Stimulated activated CD8-positive, alpha-beta memory T cell treated with anti-CD3 and anti-CD28 coated beads, Interleukin-4, amount 100 ng/mL, for 48 hours (primary cell): ENCODE measurements at places on chromosomes 3 and 15.

DNA sequence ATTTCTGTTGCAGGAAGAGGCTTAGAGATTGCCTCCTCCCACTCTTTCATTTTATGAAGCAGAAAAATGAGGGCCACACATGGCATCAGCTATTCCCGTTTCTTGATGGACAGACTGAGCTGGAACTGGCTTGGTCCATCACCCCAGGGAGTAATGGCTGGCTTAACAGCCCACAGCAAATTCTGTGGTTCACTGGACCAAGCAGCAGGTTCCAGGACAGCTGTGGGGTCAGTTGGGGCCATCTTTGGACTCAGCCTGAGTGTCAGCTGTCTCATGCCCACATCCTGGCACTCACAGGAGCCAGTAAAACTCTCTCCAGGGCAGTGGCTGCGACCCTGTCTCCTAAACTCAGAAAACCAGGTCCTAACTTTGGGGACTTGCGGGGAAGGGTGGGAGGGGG is 36.5 kb downstream of the ZDHHC19 start:
- no peak for DNase-seq

- no peak for DNase-seq
Measured at GRCh38 chr3:196097373-196098154, 15.7 kb upstream of the TFRC start.

GRCh38 chr15:60423537-60423936 is 25.8 kb upstream of the ANXA2 start:
- DNase-seq, result no peak

DNA sequence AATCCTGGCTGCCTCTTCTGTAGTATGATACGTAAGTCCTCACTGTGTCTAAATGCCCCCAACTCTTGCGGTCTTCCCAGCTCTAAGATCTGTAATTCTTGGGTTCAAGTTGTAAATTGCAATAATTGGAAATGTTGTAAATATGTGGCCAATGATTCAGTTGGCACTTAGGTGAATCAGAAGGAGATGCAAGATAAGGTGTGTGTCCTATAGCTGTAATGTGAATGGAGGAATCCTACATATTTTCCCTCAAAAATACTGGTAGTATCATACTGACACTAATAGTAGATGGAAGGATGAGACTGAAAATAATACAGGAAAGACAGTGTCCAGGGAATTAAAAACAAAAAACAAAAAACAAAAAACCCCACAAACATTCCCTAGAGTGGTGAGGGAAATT is 3.5 kb upstream of the ST3GAL6 start:
- DNase-seq, result no peak

DNA sequence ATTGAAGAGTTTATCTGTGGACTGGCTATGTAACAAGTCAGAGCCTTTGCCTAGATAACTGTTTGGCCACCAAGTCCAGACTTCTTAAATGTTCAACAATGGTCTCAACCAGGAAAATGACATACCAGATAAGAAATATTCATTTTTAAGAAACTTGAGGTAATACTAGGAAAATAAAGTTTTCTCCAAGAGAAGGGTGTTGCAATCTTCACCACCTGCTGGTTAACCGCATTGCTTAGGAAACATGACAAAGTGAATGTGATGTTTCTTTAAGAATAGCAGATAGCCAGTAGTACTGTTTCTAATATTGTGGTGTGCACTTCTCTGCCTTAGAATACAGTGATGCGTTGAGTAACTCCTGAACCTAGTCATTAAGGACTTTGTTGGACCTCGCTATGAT is 321.5 kb upstream of the CADM2 start:
- no peak for DNase-seq

DNA sequence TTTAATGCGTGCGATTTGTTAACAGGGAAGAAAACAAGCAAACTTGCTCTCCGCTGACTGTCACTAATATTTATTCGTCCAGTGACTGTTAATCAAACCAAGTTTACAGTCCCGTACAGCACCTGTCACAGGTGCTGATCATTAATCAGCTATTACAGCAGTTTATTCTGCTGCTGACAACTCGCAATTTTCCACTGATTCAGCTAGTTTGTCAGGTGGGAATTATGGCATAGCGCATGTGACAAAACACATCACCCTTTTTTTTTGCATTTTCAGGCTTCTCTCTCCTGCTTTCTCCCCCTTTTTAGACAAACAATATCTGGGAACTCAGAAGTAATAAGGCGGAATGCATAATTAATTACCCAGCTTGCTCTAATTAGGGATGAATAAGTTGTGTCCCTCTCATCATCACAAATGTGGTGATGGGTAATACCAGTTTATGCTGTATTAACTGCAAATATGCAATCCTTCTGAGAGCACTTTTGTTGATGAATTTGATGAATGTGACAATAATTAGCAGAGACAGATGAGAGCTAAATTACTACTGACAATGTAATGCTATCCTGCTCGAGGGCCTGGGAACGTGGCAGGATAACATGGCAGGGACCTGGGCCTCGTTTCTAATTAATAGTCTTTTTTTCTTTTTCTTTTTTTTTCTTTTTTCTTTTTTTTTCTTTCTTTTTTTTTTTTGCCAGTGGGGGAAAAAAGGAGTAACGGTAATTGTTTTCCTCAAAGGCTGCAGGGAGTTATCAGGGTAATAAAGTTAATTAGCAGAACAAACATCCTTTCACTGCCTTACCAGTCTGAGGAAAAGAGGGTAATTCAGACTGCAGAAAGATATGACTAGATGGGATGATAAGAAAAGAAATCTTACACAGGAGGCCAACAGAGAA is 150.3 kb upstream of the SOX2 start:
- no peak for DNase-seq

DNA sequence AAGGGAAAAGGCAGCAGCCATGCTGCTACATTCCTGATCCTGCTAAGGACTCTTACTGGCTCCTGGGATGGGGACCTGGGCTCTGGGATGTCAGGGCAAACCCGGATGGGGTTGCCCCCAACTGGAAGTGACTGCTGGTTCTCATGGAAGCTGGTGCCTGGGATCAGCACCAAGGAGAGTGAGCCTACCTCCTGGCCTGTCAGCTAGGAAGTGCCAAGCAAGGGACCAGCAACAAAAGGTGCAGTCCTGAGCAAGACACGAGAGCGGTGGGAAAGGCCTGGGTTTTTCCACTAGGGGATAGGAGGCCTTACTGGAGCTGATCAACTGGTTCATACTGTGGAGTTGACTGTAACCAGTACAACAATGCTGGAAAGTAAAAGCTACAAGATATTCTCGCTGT is 47.9 kb upstream of the SYNM start:
- DNase-seq, result no peak

DNA sequence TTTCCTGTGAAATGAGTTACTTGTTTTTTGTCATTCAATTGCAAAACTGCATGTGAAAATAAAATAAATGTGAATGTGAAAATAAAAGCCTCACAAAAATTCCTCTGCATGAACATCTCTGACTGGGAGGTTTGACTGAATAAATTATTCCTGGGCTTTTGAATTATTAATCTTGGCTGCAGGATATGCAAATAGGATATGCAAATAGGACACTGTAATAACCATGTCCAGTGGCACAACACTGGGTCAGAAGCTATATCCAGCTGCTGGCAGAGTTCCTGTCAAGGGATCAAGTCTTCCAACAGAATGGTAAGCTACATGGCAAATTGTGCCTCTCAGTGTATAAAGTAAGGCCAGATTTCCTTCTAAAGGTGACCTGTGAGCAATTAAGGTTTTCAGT is at the start of gene SUCNR1:
Gene SUCNR1 (plus strand): TSS at position 246 of the 400 bp plus-strand sequence. CDS start 6,250 bp downstream, outside the sequence.
- DNase-seq, result no peak

DNA sequence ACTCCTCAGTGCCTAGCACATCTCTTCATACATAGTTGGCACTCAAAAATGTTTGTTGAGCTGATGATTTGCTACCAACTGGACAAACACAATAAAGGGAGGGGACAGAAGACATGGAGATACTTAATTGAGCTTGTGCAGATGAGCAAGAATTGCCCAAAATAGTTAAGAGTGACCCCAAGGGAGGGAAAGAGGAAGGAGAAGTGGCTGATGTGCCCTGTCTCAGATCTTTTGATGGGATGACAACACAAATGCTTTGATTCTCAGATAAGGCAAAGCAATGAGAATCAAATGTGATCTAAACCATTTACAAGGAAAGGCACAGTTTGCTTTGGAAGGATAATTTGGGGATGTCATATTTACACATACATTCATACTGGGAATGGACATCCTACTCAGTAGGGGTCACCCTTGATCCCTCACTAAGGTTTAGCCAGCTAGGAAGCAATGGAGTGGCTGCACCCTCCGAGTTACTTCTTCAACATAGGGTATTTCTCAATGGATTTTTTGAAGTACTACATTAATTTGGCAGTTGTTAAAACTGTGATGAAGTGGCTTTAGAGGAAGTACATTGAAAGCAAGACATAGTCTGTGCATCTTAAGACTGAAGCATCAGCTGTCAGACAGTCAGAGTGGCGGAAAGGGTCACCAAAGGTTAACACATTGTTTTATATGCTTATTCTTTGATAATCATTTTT is 21.9 kb upstream of the SSR3 start:
- no peak for DNase-seq

- DNase-seq, result peak; percentile 41
Measured at GRCh38 chr3:141845407-141846049, 30.9 kb upstream of the ATP1B3 start.

DNA sequence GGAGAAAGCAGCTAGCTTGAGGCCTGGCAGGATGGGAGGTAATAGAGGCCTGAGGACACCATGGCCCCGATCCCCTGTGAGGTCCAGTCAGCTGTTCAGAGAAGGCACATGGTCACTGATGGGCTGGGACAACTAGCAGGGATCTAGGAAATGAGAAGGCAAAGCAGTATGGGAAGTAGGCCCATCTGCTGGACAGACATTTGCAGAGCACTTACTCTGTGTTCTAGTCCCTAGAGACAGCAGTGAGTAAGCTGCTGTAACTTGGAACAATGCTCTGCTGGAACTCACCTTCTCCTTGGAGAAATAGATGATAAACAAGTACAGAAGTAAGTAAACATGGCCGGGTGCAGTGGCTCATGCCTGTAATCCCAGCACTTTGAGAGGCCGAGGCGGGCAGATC is 7.1 kb downstream of the ECE2 start:
- no peak for DNase-seq

DNA sequence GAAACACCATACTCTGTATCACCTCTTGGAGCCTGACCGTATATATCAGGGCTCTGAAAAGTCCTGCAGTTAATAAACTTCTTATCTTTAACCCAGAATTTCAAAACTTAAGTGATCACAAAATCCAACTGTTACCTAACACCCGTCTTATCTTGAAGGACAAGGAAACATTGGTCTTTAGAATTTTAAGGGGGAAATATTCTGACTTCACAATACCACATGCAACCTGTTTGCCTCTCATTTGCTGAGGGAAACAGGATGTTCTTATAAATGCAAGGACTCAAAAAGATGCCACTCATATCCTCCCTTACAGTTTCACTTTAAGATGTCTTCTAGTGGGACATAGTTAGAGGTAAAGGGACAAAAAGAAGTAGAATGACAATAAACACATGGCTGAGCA is 67.9 kb downstream of the CRTC3 start:
- DNase-seq, result no peak

- DNase-seq, result no peak
Measured at GRCh38 chr15:75532413-75533250, 46.5 kb downstream of the PTPN9 start.

DNA sequence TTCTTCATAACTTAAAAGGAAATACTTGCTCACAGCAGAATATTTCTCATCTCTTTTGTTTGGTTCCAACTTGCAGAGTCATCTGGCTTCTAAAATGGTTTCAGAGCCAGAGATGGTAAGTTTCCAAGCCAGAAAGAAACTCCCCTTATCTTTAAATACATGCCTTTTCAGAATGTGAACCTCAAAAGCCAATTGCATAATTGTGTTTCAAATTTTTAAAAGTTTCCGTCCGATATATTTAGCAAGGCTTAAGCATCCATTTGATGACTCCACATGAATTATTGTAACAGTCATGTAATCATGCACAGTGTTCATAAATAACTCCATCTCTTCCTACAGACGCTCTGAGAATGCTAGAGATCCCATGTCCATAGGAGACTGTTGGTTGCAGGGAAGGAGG is 40.6 kb upstream of the C3orf80 start:
- DNase-seq, result no peak

GRCh38 chr3:150414258-150414657 is 6.2 kb downstream of the TSC22D2 start:
- DNase-seq, result no peak

DNA sequence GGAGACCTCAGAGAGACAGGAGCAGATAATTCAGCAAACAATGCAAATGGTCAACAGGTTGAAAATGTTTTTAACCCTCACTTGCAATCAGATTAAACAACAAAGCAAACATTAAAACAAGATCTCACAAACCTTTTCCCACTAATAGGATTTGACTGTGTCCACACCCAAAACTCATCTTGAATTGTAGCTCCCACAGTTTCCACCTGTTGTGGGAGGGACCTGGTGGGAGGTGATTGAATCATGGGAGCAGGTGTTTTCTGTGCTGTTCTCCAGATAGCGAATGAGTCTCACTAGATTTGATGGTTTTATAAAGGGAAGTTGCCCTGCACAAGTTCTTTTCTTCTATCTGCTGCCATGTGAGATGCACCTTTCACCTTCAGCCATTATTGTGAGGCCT is 1.3 kb upstream of the LYSMD4 start:
- no peak for DNase-seq

DNA sequence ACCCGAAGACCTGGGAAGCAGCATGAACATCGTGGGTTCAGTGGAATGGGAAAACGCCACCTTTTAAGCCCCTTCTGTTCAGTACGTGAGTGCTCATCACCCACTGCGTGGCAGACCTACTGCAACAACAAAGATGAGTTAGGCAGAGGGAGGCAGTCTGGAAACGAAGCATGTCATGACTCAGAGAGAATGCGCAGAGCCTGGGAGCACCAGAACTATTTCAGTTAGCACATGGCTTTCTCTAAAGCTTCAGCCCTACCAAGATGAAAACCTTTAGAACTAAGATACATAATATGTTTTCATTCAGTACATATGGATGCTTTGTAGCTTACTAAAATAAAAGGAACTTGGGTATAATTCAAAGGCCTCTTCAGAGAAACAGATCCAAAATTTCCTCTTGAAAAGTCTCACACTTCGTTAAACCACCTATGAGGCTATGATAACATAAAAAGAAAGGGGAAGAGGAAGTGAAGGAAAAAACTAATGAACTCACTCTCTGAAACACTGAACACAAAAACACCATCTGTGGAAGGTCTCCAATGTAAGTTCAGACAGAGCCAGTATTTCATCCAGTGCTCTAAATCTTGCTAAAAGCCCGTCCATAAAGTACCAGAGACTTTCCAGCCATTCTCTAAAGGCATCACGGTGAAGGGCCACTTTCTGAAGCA is 140.1 kb downstream of the OCA2 start:
- DNase-seq, result no peak

DNA sequence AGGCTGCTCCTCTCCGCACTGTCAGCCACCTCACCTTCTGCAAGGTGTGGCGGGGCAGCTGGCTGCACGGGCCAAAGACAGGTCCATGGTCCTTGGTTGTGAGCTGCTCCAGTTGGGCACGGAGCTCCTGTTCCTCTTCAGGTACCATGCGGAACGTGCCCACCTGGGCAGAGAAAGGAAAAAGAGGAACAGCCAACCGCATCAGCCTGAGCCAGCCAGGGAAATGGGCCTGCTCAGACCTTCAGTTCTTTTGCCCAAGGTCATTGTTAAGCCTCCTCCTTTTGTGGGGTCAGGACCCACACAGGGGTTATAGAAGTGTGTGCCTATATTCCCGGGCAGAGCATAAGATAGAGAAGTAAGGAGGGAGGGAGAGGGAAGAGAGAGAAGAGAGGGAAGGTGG is 2.8 kb downstream of the RLBP1 start:
- DNase-seq, result no peak
